Femur (tissue), 1 donor: ENCODE measurements at places on chromosomes 2 and 18.
A peak's percentile ranks its signal among the peaks of the same experiment; 100 is the strongest.

DNA sequence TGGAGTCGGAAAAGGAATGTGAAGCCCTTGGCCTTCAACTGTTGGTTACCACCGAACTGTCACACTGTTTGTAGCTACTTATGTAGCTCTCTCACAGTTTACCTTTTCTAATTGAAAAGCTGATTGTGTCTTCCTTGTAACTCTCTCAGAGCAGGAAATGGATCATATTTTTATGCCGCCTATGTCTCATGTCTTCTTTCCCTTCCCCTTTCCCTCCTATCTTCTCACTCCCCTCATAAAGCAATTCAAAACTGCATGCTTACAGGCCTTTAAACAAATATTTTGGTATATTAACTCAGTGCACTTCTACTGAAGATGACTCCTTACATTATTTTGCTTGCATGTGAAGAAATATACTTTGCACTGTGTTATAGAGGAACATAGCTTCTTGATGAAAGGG, 6.0 kb downstream of the SLC39A10 start:
- no peak for DNase-seq

- DNase-seq: no peak
Observed at GRCh38 chr2:204315236-204315662, 230.0 kb upstream of the PARD3B start.

DNA sequence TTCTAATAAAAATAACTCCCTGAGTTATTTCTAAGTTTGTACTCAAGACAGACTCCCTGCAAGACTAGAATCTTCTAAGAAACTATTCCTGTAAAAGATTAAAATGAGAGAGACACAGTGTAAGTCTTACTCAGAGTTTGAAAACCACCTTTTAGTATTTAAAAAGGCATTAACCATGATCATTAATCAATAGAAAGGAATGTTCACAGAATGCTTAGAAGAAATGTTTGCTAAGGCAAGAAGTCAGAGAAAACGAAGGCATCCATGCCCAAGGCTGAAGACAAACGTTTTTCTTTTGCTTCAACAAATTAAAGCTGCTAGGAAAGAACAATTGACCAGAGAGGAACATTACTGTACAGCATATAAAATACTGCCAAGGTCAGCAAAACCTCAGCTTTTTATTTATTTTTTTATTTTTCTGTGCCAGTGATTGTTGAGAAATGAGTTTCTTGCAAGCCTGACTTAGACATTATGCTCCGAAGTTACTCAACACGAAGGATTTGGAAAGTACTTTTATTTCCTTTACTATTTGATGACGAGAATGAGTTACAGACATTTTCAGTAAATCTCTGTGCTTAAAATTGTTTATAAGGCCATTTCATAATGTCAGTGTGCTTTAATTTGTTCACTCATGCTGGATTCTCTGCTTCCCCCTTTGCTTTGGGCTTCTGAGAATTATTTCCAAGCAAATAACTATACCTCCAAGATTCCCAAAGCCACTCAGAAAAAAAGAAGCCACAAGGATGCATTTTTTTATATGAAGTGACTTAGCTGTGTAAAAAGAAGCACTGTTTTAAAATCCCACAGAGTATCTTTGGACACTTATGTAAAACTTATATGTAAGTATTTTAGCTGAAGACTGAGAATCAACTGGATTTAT, 20.5 kb downstream of the RND3 start:
- DNase-seq: no peak

DNA sequence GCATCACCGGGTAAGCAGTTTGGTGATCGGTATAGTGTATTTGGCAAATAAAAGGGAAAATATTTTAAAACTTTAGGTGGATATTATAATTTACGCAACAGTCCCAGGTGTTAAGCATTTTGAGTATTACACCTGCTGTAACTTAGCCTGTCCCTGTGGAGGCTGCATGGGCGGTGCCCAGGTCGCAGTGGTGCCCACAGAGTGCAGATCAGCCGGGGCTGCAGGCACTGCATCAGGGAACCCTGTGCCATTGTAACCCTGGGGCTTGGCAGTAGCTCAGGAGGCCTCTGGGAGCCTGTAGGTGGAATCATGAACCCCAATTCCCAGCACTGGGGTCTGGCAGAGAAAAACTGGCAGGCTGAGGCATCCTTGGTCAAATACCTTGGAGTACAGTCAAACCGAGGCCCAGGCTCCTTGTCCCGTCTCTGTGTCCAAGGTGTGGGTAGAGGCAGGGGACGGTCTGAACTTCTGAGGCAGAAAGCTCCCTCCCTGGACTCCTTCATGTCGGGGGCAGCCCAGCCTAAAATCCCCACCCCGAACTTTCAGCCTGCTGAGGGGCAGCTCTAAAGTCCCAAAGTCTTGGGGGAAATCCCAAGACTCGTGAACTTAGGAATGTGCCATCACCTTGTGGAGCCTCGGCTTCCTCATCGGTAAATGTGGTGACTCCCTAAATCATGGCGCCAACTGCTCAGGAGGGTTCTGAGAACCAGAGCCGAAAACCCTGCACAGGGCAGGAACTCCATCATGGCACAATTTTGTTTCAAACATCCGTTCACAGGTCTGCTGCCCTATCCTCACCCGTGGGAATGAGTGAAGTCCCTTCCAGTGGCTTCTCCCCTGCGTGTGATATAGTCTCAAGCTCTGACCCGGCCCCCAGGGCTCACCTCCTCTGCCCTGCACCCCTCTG, 85.7 kb downstream of the INHBB start:
- peak; percentile 6 for DNase-seq

DNA sequence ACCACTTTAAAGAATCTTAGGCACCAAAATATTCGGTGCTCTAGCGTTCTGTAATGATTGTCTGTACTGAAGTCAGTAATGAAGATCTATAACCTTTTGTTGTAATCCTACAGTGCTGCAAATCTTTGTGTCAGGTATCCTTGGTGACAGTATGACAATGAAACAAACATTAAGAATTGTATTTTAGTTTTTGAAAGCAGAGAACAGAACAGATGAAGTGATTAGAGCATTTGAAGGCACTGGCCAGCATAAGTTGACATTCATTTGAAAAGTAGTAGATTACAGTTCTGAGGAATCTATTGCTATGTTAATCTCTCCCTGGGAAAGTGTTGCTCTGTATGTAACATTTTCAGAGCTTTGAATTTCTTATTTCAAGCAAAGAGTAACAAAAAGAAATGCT, 451.2 kb downstream of the NUP35 start:
- no peak for DNase-seq

DNA sequence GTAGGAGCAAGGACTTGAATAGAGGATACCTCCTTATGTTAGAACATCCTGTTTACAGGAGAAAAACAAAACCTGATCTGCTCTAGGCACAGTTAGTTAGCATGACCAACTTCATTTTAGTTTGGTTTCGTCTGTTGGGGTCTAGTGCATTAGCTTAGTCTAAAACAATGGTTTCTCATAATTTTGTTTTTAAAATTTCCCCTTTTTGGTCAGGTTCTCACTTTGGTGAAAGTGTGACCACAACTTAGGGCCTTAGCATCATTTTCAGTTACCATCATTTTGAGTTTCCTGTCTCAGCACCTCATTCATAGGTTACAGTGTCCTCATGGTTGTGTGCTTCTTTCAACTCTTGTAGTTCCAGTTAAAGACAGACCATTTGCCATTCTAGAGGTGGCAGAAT, 1277.0 kb upstream of the SLC39A10 start:
- no peak for DNase-seq

DNA sequence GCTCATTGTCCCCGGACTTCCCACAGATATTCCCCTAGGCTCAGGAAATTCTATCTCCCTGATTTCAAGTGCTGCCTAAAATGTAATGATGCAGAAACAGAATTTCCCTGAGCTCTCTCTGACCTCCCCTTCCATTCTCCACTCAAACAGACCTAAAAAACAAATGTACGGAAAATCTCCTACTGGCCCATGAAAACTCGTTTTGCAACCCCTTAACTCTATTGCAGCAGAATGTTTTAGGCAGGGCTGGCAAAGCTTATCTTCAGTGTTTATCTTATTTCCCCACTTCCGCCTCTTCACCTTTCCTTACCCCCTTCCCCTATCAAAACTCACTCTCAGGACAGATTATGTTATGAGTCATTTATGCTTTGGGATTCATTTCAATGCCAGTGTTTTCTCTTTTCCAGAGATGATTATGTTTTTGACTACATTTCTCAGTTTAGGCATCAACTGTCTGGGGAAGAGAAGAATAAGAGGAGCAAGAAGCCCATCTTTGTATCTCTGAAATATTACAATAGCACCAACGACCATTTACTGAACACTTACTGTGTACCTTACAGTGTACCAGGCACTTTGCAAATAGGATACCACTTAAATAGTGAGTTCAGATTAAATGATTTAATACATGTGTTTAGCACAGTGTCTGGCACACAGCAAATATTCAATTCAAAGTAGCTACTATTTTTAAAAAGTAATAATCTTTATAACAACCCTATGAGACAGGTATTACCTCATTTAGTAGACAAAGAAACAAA, 53.9 kb upstream of the STPG4 start:
- no peak for DNase-seq

GRCh38 chr2:8799004-8799403, 38.4 kb downstream of the KIDINS220 start:
- DNase-seq: no peak

DNA sequence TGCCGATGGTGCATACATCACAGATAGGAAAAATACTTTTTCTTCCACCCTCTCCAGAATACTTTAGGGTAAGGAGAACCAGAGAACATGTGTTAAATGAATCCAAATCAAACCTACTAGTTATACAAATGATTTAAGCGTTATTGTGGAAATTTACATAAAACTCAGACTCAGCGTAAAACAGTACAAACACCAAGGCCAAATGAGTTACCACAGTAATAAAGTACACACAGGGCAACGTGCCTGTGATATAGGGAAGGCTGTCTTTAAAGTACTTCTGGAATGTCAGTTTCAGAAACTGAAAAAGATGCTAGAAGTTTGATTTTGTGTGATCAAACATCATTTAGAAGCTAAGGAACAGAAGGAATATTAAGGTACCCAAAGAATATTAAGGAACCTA, 46.9 kb downstream of the PTPRM start:
- no peak for DNase-seq
